ENCODE measurements at places on chromosomes 3 and 15.

DNA sequence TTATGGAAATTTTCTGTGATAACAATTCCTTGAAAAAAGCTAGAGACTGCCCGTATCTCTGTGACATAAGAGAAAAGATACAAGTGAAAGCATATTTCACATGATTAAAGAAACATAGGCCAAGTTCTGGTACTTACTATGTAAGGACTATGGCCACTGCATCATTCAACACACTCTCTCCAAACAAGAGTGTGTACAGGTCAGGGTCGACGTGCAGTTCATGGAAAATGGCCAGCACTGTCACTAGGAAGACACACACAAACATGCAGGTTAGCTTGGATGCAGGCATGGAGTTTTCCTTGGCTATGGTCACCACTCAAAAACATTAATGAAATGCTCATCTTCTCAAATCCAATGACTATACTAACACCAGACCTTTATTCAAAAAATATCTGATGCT, 196.2 kb downstream of the SLC9A9 start:
- DNase-seq = no peak

DNA sequence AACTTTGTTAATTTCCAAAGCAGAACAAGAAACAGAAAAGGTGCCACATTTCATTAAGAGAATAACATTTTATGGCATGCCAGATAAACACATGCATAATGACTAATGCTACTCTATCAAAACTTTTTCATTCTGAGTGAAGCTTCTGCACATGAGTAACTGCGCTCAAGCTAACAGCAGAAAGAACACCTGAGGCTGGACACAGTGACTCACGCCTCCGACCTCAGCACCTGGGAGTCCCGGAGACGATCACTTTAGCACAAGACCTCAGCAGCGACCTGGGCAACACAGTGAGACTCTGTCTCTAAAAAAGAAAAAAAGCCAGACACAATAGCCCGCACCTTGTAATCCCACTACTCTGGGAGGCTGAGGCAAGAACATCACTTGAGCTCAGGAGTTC, 70.6 kb downstream of the ACAP2 start:
- no peak for DNase-seq

GRCh38 chr15:70061696-70062270, 35.9 kb downstream of the TLE3 start:
- DNase-seq = no peak

DNA sequence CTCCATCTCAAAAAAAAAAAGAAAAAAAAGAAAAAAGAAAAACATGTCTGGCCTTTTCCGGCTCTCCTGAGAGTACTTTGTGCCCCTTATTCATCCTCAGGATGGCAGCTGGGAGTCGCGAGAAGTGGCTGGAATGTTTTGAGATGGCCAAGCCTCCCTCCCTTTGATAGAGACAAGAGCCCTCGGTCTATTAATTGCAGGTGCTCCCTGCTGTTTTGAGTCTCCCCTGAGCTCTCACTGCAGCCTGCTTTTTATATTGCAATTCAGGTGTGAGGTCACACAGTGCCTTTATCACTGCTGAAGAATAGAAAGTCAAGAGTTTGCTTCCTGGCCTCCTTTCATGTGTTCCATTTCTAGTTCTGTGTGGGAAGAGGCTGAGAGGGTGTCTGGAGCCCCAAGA, 10.9 kb downstream of the CA12 start:
- no peak for DNase-seq

GRCh38 chr15:51625236-51625635, 2.7 kb upstream of the DMXL2 start:
- no peak for DNase-seq

- DNase-seq = no peak
Measured at GRCh38 chr3:161038725-161039124, 66.4 kb downstream of the B3GALNT1 start.

DNA sequence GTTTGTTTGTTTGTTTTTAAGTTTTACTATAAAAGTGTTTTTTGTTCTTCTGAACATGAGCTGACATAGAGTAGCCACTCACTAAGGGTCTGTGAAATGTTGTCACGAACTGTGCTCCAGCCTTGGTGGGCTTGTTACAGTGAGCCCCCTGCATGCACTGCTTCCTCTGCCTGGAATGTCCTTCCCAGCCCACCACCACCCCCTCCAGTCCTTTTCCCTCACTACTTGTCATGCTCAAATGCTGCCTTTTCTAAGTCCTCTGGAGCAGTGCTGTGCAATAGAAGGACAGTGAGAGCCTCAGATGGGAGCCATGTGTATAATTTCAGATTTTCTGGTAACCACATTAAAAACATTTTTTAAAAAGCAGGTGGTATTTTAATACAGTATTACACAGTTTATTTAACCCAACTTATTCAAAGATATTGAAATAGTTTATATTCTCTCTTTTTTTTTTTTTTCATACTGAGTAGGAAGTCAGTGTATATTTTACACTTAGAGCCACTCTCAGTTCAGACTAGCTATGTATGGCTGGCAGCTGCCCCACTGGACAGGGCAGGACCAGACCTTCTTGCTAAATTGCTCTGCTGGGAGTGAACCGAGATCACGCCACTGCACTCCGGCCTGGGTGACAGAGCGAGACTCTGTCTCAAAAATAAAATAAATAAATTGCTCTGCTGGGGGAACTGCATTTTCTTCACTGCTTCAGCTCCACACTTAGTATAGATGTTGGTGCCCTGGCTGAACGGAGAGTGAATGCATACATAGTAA, 26.9 kb downstream of the MKRN2OS start:
- DNase-seq = no peak

GRCh38 chr15:92817339-92817886, 82.7 kb upstream of the CHD2 start:
- DNase-seq = no peak

GRCh38 chr15:39921274-39921638, 1.2 kb upstream of the GPR176 start:
- no peak for DNase-seq

- no peak for DNase-seq
Measured at GRCh38 chr3:9193633-9194195, 55.7 kb downstream of the SRGAP3 start.

- no peak for DNase-seq
Measured at GRCh38 chr3:61688307-61688984, 127.1 kb downstream of the PTPRG start.

- no peak for DNase-seq
Measured at GRCh38 chr15:62573876-62574275, 408.8 kb upstream of the C2CD4B start.

GRCh38 chr3:172210355-172210754, 171.0 kb downstream of the FNDC3B start:
- DNase-seq = no peak

GRCh38 chr3:151777880-151778279, 36.0 kb upstream of the AADAC start:
- no peak for DNase-seq

GRCh38 chr3:123331006-123331405, 117.9 kb downstream of the ADCY5 start:
- DNase-seq = no peak

DNA sequence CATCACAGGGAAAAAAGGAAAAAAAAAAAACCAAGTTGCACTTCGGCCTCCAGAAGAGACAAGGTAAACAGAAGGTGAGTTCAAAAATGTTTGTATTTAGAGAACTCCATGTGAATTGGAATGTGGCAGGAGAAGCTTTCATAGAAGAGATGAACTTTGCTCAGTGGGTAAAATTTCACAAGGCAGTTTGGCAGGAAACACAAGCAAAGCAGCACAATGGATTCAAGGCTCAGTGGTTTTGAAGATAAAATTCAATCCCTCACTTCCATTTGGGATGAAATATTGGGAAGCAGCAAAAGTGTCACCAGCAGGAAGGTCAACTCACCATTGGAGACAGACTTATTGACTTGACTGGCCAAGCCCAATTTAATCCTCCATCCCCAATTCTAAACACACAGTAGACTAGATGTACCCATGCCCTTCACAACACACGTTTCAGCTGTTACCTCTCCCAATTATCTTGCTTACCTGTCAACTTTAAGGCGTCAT, 256.7 kb upstream of the ICE2 start:
- no peak for DNase-seq

GRCh38 chr3:187773233-187774184, 28.2 kb upstream of the BCL6 start:
- DNase-seq = peak; percentile 53

DNA sequence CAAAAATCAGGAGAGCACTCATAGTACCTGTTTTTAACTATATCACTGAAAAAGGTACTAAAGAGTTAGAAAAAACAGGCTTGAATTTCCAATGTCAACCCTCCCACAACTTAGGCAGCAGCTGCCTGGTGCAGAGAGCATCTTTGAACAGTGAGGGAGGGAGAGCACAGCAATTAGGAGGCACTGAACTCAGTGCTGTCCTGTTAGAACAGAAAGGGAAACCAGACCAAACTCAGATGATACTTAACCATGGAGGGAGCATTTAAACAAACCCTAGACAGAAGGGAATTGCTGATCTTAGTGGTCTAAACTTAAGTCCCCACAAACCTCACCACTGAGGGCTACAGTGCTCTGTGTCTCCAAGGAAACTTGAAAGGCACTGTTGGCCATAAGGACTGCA, 179.2 kb upstream of the AGTR1 start:
- no peak for DNase-seq

DNA sequence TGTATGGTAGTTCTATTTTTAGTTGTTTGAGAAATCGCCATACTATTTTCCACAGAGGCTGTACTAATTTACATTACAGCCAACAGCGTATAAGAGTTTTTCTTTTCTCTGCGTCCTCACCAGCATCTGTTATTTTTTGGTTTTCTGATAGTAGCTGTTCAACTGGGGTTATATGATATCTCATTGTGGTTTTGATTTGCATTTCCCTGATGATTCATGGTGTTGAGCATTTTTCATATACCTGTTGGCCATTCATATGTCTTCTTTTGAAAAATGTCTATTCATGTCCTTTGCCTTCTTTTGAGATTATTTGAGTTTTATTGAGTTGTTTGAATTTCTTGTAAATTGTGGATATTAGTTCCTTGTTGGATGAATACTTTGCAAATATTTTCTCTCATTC, 114.6 kb downstream of the LRRK1 start:
- DNase-seq = no peak

DNA sequence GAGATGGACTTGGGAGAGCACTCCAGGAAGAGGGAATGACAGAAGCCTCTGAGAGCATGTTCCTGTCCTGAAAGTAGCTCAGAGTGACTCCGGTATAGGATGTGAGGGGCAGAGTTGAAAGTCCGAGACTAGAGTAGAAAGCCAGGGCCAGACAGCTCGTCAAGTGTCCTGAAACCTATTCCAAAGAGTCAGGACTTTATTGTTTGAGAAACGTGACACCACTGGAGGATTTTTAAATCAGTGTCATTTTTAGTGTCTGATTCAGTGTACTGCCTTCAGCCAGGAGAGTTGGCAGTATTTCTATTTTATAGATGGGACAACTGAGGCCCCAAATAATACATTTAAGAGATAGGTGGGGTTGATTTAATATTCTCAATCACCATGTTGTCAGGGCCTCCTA, 1.6 kb upstream of the RBMS3 start:
- no peak for DNase-seq

DNA sequence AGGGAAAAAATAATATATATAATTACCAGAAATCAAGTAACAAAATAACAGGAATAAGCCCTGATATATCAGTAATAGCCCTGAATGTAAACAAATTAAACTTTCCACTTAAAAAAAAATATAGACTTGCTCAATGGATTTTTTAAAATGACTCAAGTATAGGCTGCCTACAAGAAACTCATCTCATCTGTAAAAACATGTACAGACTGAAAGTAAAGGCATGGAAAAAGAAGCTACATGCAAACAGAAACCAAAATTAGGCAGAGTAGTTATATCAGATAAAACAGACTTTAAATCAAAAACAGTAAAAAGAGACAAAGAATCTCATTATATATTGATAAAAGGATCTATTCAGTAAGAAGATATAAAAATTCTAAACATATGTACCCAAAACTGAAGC, 82.4 kb upstream of the STT3B start:
- DNase-seq = no peak

DNA sequence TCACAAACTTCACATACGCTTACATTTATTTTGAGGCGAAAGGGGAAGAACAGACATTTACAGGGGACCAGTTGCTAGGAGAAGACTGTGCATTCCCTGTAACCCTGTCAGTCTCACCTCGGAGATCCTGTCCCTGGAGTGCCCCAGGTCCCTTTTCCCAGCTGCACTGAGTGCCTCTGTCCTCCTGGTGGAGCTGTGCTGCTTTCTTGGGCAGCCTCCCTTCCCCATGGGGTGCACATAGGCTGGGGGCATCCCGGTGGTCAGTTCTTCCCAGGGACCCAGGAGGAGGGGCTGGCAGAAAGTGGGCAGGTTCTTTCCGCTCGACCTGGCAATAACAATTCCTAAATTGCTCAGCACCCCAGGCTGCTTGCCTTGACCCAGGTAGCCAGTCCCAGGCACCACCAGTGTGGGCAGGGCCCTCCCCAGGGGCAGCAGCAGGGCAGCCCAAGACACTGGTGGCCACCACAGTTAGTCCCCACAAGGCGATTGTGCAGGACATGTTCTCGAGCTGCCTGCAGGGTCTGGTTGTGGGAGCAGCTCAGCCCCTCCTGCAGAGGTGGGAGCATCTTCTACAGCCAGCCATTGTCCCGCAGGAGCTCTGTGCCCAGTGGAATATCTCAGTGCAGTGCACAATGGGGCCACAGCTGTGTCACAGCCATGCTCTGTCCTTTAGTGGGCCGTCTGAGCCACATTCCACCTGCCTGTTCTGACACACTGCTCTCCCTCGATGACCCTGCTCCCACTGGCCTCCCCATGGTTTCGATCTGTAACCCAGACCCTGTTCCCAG, 36.3 kb downstream of the APBA2 start:
- no peak for DNase-seq

DNA sequence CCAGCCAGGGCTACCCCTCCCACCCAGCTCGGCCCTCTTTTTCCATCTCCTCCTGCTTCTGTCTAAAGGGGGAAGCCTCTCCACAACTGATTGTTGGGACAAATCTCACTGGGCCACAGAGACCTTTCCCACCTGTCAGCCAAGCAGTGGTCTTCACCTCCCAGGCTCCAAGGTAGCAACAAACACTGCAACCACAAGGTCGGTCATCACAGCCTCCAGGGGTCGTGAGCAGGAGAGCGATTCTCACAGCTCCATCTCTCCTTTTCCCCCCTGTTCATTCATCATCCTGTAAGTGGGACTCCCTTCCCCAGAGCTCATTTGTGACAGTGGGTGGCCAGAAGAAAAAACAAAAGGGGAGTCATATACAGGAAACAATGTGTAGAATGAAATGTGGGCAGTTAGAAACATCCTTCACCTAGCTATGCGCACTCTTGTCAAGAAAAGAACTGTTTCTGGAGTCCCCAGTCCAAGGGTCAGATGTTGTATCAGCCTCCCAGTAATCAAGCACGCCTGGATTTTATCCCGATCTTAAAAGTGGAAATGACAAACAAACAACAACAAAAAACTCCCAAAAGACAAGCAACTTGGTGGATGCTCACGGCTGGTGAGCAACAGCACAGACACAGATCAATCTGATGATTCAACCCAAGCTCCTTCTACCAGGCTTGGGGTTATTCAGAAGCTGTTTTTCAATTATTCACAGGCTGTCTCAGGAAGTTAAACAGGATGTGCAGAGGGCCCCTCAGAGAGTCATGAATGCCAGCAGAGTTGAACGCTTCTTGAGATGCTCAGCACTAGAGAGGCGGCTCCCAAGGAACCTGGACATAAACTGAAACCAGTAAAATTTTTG, 22.4 kb downstream of the LYZL4 start:
- no peak for DNase-seq

- no peak for DNase-seq
Measured at GRCh38 chr3:128073807-128074206, 21.6 kb downstream of the SEC61A1 start.
